ENCODE measurements at places on chromosomes 2 and 18.
A peak's percentile ranks its signal among the peaks of the same experiment; 100 is the strongest.

DNA sequence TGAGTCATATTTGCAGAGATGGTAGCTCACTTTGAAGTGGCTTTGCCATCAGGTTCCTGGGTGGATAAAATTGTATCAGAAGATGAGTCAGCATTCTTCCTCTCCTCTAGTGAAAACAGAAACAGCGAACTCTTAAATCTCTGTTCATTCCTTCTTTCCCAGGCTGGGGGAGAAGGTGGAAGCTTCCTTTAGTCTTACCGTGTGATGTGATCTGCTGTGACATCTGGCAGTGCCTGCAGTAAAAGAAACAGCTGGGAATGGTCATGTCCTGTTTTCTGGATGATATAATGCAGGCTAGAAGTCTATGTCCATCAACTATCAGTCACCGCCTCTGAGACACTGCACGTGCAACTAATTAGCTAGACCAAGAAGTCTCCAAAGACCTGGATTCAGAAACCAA, 171.6 kb downstream of the VAPA start:
- no peak for DNase-seq

DNA sequence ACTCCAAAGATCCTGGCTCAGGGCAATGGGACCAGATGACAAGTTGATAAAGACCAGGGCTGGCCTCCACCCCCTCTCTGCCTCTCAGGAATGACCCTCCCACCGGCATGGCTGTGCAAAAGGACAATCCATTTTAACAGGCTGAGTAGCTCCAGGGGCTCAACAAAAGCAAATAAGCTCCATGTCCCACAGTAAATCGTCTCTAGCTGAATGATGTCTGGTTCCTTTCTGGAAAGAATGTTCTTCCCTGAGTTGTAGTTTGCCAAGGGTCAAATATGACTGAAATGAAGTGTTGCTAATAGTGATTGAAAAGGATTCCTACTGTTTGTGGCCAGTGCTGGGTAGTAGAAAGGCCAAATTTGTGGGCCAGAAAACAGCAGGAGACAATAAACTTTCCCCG, 434.4 kb upstream of the ETAA1 start:
- no peak for DNase-seq

- no peak for DNase-seq
Observed at GRCh38 chr2:10480359-10480949, 32.3 kb upstream of the ODC1 start.

DNA sequence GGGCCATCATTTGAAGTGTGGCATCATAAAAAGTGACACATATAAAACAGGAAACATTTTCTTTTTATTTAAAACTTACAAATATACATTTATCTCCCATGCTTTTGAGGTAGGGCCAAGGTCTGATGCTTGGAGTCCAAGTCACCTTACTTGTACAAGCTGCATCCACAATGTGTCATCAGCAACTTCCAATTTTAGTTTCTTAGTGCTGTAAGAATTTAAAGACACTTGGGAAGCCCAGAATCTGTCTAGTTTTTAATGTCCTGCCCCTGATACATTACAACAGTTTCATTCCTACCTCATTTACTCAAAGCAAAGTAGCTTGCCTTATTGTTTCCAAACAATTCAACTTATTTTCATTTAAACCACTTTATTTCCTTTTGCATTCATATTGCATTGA, 297.7 kb downstream of the MTX2 start:
- DNase-seq: no peak

DNA sequence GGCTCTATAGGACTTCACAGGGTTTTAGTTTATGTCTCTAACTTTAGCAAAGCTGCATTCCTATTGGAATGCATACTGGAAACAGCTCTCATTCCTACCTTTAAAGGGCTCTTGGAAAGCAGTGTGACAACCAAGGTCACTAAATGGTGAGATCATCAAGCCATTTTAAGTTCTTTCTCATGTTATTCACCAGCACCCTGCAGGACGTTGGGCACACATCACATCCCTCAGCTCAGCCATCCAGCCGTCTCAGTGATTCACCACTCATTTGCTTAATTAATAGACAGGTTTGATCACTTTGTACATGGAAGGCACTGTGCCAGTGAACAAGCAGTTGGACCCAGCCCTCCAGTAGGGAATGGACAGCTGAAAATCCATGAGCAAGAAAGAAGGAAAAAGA, 32.2 kb upstream of the RBM44 start:
- no peak for DNase-seq

DNA sequence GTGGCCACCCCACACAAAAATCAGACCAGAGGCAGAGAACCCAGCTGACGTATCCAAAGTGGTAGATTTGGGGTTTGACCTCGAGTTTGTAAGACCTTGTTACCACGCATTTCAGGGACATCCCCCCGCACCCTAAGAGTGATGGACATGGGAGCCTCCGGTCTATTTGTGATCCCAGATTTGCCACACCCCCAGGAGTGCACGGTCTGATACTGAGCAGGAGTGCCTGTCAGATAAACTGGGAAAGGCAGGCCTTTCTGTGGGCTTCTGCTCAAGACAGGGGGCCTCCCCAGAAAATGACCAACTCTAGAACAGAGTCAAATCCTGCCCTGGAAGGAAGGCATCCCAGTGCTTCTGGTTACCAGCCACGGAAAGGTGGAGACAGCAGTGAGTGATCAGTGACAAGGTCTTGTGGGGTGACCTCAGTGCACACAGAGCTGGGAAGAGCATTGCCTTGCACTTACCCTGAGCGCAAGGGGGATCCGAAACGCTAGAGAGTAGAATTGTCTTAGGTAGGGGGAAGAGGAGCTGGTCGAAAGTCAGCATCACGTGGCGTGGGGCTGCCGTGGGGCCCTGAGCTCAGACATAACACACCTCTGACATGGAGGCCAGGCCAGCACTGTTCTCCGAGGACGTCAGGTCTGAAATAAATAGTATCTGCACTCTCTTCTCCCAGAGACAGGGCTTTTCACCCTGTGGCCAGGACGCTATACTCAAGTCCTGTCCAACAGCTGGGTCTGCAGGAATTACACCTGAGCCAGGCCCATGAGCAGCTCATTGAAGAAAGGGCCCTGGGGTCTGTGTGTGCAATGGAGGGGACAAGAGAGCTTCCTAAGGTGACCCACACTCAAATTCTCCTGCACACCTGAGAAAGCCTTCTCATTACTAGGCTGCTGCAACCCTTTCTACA, 242.4 kb upstream of the SALL3 start:
- no peak for DNase-seq

DNA sequence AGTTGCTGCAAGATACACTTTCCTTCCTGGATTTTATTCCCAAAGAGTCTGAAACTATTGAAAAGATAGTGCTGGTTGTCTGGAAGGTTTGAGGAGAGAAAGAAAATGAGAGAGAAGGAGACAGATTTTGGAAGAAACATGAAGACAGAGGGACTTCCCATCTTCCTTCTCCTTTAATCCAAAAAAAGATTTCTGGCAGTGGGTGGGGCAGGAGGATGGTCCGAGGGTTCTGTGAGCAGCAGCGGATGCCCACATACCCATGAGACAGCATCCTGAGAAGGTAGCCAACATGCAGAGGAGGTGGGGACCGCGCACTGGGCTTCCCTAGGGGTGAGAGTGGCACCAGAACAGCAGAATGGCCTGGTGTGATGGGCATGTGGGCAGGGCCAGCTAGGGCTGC, 84.6 kb downstream of the APOB start:
- no peak for DNase-seq

DNA sequence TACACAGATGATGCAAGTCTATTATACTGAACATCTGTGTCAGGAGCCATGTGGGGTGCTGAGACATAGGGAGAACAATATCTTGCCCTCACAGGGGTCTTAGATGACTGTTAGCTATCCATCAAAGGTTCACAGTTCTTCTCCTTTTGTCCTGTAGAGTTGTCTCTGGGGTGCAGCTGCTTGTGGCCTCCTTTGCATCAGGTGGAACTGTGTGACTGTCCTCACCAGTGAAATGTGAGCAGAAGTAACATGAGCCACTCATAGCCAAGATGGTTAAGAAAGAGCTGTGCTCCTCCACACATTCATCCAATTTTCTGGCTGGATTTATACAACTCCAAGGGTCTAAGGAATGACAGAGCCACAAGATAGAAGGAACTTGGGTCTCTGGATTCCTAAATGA, 56.0 kb upstream of the ST8SIA3 start:
- no peak for DNase-seq

- no peak for DNase-seq
Observed at GRCh38 chr2:234963773-234964615, 12.2 kb downstream of the SH3BP4 start.

GRCh38 chr18:28725876-28726275, 548.9 kb upstream of the CDH2 start:
- DNase-seq: no peak

- no peak for DNase-seq
Observed at GRCh38 chr2:21270708-21271122, 146.9 kb downstream of the TDRD15 start.

DNA sequence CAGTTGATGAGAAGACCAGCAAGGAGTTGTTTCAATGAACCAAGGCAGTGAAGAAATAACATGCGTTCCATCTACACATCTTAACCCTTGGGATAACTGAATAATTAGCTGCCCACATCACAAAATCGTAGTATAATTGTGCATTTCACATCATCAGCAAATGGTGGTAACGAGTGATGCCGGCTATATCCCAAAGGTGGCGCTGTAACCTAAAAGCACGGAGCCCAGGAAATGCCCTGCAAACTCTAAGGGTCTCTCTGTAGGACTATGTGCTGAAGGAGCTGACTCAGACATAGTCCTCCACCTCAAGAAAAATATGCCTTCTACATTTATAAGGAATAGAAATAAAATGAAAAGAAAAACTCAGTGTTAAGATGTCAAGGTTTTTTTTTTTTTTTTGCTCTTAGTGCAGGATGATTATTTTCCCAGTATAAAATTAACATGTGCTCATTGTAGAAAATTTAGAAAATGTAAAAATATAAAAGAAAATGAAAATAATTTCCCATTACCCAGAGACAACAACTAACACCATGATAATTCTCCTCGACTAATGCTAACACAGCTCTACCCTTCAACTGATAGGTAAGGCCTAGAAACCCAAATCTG, 23.1 kb upstream of the DSG3 start:
- peak; percentile 39 for DNase-seq

DNA sequence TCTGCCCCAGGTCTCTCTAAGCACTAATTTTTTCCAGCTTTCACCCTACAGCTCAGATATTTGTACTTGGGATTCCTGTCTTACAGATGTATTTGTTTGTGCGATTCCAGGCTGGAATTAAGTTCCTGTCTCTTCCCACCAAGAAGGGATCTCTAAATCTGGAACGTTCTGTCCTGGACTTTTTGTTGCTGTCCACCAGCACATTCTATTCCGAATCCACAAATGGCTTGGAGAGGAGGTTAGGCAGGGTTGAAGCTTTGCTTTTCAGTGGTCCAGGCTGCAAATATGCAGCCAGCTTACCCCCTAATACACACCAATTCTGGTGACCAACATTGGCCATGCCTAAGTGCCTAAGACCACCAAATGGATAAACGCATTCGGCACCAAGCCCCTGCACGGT, 315.0 kb downstream of the TNS1 start:
- DNase-seq: no peak

GRCh38 chr2:76998152-76998551, 524.0 kb downstream of the LRRTM4 start:
- no peak for DNase-seq

- DNase-seq: no peak
Observed at GRCh38 chr2:31674446-31674845, 93.7 kb upstream of the SRD5A2 start.

- no peak for DNase-seq
Observed at GRCh38 chr2:56297671-56298070, 113.9 kb downstream of the CCDC85A start.
